NCI-H1694 treated with DMSO at 0.1 percent for 48 hours (cell line): ENCODE measurements at places on chromosomes 5 and 9.

GRCh38 chr5:17619354-17619753 lies 9.2 kb downstream of the TAF11L12 start:
- no peak for DNase-seq

DNA sequence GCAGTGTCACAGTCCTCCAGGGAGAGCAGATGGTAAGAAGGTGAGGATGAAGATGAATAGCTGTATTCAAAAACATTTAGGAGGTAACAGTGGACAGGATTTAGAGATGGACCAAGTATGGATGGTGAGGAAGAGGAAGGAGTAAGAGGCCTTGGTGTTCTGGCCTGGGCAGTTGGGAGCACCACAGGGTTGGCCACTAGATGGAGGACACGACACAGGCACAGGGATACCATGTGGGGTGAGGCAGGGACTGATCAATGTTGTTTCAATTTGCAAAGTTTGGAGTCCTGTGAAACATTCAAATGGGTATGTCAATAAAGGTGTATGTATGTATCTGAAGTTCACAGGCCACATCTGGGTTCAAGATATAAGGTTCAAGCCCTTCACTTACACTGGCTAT lies 141.1 kb upstream of the RASEF start:
- DNase-seq, result peak; percentile 3

GRCh38 chr9:77957652-77958051 lies 74.0 kb downstream of the GNAQ start:
- no peak for DNase-seq

DNA sequence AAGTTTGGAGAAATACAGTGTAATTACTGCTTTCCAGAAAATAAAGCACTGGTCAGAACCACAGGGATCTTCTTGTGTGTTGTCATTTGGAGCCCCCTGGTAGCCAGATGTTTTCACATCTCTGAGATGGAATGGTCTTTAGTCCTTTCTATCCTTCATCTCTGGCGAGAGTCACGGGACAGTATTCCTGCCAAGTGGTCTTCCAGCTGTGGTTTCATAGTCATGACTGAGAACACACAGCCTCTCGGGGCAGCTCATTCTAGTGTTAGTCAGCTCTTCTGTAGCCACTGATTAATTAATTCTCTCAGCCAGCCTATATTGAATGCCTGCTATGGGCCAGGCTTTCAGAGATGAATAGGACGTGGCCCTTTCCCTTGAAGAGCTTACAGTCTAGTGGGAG lies 34.1 kb downstream of the HMGXB3 start:
- DNase-seq, result no peak

DNA sequence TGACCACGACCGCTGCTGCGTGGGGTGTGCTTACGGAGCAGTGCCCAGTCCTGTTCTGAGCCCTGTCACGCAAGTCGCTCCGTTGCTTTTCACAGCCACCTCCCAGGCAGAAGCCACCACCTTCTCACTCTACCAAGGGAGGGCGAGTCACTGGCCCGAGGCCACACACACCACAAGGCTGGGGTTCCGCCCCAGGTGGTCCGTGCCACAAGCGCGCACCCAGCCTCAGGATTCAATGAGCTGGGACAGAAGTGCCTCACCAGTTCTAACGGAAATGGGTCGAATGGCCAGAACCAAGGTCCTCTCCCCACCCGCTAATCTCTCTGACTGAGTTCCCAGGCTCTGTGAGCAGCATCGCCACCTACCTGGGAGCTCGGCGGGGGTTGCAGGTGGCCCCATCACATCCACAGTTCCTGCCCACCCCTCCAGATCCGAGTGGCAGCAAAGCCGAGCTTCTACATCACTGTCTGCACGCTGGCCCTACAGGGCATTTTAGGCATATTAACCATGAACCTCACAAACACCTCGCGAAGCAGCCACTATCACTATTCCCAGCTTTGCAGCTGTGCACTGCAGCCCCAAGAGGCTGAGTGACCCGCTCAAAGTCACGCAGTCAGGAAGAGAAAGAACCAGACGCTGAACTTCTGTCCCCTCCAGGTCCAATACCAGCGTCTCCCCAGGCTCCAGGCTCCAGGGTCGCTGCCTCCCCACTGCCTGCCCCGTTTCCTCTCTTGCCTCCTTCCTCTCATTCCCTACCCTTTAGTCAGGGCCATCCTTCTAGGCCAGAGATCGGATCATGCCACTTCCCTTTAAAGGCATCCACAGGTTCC lies 92.1 kb upstream of the PHYKPL start:
- no peak for DNase-seq

- no peak for DNase-seq
Observed at GRCh38 chr5:73284985-73285384, 112.0 kb downstream of the TMEM174 start.

DNA sequence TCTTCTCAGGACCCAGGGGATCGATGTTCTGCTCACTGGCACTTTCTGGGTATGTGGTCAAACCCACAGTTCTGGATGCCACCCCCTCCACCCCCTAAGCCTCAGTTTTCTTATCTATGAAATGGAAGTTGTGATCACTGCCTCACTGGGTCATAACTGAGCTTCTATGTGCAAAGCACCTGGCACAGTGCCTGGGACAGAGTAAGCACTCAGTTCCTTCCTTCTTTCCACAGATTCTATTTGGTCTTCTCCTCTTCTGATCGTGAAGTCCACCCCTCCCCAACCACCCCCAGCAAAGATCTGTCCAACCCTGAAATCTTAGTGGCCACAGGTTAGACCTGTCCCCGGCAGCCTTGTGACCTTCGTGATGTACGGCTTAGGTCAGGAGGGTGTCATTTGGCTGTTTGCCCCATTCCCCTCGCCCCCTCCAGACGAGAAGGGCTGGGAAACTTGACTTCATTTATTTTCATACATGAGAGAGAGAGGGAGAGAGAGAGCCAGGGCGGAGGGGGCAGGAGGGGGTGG lies 181.4 kb downstream of the FGF18 start:
- DNase-seq, result no peak

GRCh38 chr9:107706701-107707427 lies 217.3 kb upstream of the KLF4 start:
- no peak for DNase-seq

DNA sequence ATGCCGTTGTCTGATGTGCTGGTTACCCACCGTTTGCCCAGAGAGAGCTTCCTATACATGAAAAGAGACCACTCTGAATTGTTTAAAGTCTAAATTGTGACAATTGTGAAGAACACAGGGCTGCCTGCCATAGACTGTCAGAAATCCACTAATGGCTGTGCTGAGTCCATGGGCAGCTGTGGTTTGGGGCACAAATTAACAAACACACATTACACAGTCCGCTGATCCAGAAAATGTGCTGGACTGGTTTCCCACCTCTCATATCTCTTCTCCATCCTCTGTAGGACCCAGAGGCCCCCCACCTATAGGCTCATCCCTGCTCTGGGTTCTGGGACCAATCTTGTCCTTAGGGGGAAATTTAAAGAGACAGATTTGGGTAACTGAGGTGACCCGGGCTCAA lies 19.0 kb upstream of the LIFR start:
- DNase-seq, result no peak

DNA sequence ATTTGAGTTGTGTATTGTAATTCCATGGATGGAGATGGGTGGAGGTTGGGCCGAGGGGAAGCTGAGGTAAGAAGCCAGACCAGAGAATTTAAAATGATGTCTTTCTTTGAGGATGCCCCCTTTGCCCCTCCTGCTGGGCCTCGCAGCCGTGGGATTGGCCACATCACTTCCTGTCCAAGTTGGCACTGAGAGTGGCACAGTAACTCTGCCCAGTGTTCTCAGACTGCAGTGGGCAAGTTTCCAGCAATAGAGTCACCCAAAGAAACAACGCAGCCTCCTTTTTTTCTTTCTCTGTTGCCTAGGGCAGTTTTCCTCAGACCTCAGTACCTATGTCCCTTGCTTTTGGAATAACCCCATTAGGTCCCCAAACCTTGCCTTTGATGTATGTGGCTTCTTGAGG lies 306.6 kb upstream of the DMRT1 start:
- no peak for DNase-seq

GRCh38 chr5:53123702-53124101 lies 14.1 kb upstream of the MOCS2 start:
- DNase-seq, result peak; percentile 7

- DNase-seq, result no peak
Observed at GRCh38 chr5:58944221-58944620, 361.3 kb downstream of the RAB3C start.

GRCh38 chr5:124628721-124629596 lies 117.5 kb downstream of the ZNF608 start:
- no peak for DNase-seq

DNA sequence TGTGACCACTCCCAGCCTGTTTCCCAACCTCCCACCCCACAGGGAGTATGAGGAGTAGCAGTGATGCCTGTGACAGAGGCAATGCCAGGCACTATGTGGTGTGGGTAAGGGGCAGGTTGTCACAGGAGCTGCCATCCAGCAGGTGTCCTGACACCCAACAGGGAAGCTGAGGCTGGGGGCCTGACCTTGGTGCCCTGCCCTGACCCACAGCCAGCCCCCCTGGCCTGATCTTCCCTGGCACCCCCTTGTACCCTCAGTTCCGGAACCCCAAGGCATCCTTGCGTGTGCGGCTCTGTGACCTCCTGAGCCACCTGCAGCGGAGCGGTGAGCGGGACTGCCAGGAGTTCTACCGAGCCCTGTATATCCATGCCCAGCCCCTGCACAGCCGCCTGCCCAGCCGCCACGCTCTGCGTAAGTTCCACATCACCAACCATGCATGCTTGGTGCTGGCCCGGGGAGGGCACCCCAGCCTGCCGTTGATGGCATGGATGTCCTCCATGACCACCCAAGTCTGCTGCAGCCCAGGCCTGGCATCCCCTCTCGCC lies 14.4 kb downstream of the CARD19 start:
- DNase-seq, result no peak

- DNase-seq, result no peak
Observed at GRCh38 chr9:92507005-92507404, 24.7 kb upstream of the ASPN start.

- peak; percentile 14 for DNase-seq
Observed at GRCh38 chr5:127290019-127290945, at the start of gene MEGF10. MEGF10 (plus strand) TSS chr5:127290796; CDS start chr5:127331309, 40,513 bp downstream.

DNA sequence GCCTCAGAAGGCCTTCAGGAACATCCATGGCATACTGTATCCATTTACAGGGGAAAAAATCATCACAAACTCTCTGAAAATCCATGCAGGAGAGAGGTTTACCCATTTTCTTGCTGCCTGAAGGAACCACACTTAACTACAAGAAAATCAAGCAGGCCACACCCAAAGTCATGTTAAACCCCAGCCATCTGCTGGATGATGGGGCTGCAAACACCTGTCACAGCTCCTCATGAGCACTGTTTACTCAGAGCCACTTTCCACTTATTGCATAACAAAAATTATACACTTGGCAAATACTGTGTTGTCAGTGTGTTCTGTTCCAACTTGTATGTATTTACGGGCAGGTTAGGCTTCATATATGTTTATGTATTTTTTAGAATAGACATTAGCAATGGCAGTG lies 35.8 kb downstream of the PPIC start:
- peak; percentile 69 for DNase-seq

- no peak for DNase-seq
Observed at GRCh38 chr5:175854231-175855040, 16.9 kb upstream of the CPLX2 start.

GRCh38 chr5:138458384-138458783 lies 6.9 kb upstream of the EGR1 start:
- no peak for DNase-seq

DNA sequence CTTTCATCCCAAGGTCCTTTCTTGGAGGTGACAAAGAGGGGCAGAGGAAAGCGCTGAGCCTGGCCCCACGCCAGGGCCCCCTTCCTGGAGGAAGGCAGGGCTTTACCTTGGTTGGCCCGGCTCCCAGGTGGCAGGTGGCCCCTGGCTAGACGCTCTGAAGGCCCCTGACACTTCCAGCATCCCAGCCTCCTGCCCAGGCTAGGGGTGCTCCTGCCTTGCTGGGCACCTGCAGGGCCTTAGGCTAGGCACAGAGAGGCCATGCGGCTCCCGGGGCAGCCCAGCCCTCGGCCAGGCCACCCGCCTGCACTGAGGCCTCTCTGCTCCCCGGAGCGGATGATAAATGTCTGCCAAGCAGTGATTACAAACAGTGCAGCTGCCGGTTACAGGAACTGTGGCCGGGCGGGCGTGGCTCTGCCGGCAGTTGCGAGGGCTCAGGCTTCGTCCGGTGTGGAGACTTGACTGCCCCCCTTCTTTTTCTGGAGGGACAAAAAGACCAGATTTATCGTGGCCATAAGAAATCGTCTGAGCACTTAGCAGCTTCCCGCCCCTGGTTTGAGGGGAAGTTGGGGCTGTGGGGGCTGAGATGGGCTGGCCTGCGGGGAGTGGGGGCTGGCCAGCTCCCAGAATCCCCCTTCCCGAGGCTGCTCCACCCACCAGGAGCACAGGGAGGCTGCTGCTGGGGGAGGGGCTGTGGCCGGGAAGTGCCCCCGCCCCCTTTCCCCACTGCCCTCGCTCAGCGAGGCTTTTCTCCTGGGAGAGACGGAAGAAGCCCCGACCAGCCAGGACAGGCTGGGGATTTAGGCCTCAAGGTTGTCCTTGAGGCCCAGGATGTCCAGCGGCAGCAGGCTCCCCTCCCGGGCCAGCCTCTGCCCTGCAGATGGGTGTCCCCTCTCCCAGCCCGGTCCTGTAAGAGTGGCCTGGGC lies 31.6 kb upstream of the UBAC1 start:
- no peak for DNase-seq

- no peak for DNase-seq
Observed at GRCh38 chr5:42807722-42808447, 3.8 kb downstream of the SELENOP start.
